ENCODE measurements at places on chromosomes 2 and 18. TPM values are rescaled to one million over a fixed set of nuclear protein-coding genes. Genes with fewer than 3 reads are reported as not detected.
A peak's percentile ranks its signal among the peaks of the same experiment; 100 is the strongest.

NOP58 gene
- 37.8 TPM for total RNA-seq

- no peak for DNase-seq
These were observed 38.5 kb downstream of the MERTK start for GRCh38 chr2:111936881-111937280.

NGEF gene
- 1.7 TPM for total RNA-seq

DNA sequence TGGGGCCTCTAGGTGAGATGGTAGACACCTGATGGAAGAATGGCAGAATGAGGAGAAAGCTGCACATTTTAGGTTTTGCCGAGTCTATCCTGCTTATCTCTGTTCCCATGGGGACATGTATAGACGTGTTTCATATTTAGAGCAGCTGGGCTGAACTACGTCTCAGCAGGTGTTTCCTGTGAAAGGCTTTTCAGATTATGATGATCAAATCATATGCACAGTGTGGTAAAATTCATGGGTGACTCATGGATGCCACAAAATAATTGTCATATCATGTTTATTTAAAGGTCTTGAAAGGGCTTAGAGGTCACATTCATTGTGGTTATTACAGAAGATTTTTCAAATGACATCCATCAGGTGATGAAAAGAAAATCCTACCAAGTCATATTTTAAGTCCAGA, 90.5 kb downstream of the ICOS start:
- DNase-seq = no peak

GRCh38 chr2:24886691-24887304, 33.2 kb downstream of the ADCY3 start:
- no peak for DNase-seq

DNA sequence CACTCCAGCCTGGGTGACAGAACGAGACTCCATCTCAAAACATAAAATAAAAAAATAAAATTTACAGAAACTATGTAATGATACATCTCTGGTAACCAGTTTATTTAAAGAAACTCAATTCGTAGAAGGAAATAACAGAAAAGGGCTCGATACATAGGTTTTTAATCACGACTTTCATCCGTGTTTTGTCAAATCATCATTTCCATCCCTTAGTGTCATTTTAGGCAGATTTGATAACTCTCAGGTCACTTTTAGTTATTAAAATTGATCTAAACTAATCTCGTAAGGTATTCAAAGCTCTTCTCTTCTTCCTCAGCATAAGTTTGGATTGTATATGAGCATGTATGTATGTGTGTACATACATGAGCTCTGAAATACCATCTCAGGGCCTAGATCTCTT, 59.3 kb upstream of the SPTBN1 start:
- DNase-seq = no peak

DNA sequence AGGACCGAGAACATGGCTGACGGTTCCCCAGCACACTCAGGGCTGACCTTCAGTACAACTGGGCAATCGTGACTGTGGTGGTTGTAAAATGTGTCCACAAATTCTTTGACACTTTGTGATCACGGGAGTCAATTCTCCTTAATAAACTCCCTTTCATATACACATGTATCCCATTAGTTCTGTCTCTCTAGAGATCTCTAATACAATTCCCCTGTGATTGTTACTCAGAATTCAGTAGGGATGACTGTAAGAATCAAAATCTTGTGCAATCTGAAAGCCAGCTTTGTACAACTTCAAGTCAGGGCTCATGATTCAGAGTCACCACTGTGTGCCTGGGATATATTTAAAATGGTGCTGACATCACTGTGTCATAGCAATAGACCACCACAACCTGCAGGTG, 89.5 kb upstream of the LMAN1 start:
- no peak for DNase-seq

- no peak for DNase-seq
These were observed 136.5 kb downstream of the DOK6 start for GRCh38 chr18:69537183-69537582.

- peak; percentile 28 for DNase-seq
These were observed 208.3 kb upstream of the HDAC4 start for GRCh38 chr2:239609162-239609561.

DNA sequence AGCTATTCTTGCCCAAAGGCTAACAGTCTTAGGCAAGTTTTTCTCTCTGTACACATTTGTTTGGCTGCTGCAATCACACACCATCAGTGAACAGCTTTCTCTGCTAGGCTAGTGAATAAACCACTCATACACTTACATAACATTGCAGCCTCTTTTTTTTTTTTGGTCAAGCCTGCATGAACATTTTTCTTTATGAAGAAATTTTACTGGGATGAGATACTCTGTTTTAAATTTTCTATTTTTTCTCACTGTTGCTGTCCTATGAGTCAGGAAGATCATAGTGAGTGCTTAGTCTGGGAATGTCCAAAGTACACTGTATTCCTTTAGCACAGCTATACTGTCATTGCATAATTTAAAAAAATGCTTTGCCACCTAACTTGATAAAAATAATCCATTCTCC, 58.5 kb downstream of the ROCK1 start:
- no peak for DNase-seq

ZNF396 gene
- total RNA-seq = 4.4 TPM
